Hematopoietic multipotent progenitor cell treated with erythropoietin and hydrocortisone succinate and interleukin-3 and kit ligand, for 8 days (in vitro differentiated cells): ENCODE measurements at places on chromosomes 16 and 17.
A peak's percentile ranks its signal among the peaks of the same experiment; 100 is the strongest.

DNA sequence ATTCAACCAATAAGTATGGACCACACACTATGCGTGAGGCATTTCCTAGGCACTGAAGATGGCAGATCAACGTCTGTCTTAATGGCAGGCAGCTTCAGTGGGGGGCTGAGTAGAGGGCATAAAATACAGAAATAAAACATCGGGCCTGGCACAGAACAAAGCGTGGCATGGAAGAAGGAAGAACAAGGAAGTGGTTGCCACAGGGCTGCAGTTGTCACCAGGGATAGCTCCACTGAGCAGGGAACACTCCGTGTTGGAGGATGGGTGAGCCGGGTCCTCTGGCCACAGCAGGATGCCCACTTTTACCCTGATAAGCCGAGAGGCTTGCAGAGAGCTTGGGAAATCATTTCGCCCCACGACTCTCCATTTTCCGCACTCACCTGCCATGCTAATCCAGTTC is 6.3 kb downstream of the CDIP1 start:
- DNase-seq, result no peak

GRCh38 chr17:39555368-39555767 is 52.4 kb downstream of the NEUROD2 start:
- no peak for DNase-seq

DNA sequence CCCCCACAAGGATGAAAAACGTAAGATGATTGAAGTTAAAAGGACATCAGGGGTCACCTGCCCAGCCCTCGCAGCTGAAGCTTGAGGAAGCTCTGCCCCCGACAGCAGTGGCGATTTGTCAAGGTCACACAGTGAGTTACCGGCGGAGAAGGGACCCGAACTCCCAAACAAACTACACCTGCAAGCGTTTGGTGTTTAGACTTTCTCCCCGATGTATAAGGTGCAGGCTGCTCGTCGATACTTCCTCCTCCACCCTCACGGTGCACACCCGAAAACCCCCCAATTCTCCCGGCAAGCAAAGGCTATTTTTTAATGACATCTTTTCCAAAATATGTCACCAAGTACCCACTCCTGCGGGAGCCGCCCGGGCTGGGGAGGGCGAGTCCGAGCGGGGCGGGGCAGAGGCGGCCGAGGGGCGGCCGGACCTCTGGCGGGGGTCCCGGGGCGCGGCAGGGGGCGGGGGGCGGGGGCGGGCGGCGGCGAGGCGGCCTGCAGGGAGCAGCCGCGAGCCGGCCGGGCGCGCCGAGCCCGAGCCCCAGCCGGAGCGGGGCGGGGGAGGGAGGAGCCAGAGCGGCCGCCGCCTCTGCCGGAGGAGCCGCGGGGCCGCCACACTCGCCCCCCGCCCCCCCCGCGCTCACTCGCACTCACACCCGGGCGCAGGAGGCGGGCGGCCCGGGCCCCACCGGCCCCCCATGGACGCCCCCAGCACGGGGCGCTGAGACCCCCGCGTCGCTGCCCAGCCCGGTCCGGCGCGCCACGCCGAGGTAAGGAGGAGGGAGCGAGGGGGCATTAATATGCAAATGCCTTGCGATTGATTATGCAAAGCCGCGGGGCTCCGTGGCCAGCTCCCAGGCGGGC is at the start of gene THRA:
Gene THRA (plus strand): TSS at position 637 of the 858 bp plus-strand sequence. CDS start 11,524 bp downstream, outside the sequence.
- DNase-seq, result peak; percentile 63

DNA sequence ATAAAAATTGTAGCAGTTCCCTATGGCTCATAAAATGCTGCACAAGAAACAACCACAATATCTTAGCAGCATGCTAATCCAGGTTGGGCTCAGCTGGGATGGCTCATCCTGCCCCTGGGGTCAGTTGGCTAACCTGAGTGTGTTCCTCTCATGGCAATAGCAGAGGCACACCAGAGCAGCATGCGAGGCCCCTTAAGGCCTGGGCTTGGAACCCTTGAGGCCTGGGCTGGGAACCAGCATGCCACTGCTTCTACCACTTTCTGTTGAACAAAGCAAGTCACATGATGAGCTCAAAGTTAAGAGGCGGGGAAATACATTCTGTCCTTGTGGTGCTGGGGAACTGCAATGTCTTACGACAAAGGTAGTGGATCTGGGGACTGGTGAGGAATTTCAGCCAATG is 154.4 kb upstream of the FOXF1 start:
- DNase-seq, result no peak

- DNase-seq, result no peak
These were observed 19.8 kb downstream of the PPL start for GRCh38 chr16:4917117-4917516.

GRCh38 chr17:10743316-10744009 is 13.6 kb upstream of the TMEM220 start:
- DNase-seq, result no peak

DNA sequence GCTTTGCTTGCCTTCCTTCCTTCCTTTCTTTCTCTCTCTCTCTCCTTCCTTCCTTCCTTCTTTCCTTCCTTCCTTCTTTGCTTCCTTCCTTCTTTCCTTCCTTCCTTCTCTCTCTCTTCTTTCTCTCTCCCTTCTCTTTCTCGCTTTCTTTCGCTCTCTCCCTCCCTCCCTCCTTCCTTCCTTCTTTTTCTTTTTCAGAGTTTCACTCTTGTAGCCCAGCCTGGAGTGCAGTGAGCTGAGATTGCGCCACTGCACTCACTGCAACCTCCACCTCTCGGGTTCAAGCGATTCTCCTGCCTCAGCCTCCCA is 17.9 kb downstream of the FOXJ1 start:
- DNase-seq, result no peak

GRCh38 chr17:40190197-40191021 is 13.1 kb downstream of the RAPGEFL1 start:
- peak; percentile 52 for DNase-seq

- DNase-seq, result no peak
These were observed 9.6 kb downstream of the MARVELD3 start for GRCh38 chr16:71635632-71636031.

- no peak for DNase-seq
These were observed 30.1 kb downstream of the ARHGAP17 start for GRCh38 chr16:24984903-24985675.

DNA sequence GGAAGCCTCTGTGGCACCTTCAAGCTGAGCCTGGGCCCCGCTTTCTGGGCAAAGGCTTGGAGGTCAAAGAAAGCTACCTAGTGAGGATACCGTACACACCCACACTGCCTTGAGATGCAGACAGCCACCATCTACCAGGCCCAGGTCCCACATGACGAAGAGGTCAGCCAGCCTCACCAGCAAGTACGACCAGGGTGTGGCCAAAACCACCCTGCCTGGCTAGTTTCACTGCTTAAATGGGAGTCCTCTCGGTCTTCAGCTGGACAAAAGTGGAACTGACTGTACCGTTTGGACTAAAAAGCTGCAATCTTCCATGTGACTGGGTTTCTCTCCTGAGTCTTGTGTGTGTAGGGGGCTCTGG is 21.6 kb downstream of the VASN start:
- no peak for DNase-seq

DNA sequence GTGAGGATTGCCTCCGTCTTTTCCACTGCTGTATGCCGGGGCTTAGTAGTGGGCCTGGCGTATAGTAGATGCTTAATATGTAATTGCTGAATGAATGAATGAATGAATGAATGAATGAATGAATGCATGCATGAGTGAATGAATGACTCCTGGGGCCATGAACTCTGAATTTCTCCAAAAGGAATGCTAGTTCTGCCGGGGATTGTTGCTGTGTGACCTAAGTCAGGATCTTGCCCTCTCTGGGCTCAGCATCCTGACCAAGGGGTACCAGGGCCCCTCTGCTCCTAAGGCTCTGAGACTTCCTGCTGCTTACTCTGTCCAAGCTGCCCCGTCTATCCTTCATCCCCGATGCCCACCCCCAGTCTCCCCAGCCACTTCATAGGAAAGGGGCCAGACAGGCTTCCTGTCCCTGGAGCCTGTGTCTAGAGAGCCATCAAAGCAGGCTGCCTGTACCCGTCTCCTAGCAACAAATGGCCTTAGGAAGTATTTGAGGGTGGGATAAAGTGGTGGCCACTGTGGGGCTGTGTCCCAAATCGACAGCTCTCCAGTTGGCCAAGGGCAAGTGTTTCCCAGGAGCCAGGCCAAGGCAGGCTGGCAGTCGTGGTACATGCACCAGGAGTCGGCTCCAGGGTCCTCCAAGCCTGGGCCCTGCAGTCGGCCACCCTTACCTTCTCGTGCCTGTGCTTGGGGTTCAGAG is 11.6 kb upstream of the MPRIP start:
- DNase-seq, result no peak

- peak; percentile 60 for DNase-seq
These were observed 22.1 kb downstream of the COX4I1 start for GRCh38 chr16:85821390-85822135.

DNA sequence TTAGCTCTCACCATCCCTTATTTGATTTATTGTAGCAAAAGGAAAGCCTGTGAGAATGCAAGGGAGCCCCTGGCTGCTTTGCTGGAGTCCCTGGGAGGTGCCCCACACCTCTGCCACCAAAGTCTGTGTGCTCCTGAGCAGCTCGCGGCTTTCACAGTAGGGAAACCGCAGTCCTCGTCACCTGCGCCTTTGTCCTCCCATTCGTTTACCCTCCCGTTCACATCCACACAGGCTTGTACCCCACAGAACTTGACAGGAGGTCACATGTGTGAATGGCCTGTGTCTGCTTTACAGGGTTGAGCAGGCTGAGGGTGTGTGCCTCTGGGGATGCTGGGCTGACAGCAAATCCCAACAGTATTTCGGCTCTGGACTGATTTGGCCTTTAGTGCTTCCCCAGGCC is 152.5 kb downstream of the LGALS9B start:
- no peak for DNase-seq

DNA sequence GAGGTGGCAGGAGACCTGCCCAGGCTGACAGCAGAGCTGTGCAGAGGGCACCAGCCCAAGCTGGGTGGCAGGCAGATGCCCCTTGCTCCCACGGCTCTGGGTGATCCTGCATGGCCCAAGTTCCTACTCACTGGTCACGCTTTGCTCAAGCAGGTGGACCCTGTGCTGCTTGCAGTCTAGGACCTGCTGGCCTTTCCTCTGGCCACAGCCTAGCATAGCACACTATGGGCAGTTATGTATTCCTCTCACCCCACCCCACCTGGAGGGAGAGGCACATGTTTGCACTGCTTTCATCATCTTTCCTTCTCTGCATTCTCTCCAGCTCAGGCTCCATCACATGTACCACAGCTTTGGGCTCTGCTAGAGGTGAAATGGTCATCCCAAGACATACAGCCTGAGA is 19.6 kb upstream of the SREBF1 start:
- DNase-seq, result no peak

DNA sequence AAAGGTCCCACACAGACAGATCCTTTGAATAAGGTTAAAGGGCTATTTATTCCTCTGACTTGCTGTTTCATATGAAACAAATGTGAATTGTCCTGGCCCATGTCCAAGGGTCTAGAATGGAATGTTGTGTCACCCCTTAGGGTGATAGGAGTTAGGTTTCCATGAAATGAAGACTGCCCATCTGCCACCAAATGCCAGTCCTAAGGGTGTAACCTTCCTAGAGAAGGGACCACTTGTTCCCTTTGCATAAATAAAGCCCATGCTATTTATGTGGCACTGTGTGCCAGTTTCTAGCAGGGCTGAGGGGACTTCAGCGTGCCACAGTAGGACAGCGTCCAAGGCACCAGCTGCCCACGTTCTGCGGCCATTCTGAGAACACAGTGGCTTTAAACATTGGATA is 171.3 kb downstream of the ABCA8 start:
- no peak for DNase-seq

- DNase-seq, result no peak
These were observed 2.2 kb downstream of the SNN start for GRCh38 chr16:11670171-11671131.

- DNase-seq, result no peak
These were observed 541 bp downstream of the RHBDF2 start for GRCh38 chr17:76500747-76501017.

DNA sequence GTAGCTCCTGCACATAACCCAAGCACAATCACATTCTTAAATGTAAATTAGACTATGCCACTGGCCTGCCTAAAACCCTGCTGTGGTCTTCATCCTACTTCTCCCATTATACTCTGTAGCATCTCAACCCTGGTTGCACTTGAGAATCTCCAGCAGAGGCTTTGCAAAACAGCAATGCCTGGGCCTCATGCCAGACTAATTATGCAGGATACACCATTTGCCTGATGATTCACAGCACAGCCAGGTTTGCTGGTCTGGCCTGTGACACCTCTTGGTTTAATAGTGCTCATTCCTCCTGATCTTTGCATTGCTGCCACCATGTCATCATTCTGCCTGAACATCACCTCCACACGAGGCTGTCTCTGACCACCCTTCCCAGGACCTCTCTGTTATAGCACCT is 491.9 kb upstream of the TOM1L1 start:
- no peak for DNase-seq

DNA sequence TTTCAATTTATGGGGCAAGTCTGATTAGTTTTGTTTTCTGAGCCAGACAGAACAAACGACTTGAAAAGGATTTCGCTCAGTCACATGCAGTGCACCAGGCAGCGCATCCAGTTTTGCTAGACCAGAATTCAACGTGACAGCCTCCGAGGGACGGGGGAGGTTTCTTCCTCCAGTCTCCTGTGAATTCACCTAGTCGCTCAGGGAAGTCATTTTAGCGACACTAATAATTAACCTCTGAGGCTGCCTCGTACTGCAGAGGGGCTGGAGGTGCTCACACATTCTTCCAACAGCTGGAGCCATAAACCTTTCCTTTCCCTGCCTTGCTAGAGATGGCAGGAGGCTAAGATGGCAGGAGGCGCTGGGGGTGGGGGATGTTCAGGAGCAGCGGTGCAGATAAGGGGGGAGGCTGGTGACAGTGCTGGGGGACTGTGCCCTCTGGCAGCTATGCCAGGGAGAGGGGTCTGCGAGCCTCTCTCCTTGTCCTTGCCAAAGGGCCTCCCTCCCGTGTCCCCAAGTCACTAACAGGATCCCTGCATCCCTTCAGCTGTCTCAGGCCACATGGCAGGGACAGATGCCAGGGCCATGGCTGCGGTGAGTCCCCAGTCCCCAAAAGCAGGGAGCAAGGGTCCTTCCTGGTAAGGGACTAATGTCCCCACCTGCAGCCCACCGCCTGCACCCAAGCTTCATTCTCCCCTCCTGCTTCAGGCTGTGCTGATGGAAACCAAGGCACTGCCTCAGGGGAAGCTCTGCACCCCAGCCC is 24.0 kb downstream of the MXRA7 start:
- DNase-seq, result no peak

DNA sequence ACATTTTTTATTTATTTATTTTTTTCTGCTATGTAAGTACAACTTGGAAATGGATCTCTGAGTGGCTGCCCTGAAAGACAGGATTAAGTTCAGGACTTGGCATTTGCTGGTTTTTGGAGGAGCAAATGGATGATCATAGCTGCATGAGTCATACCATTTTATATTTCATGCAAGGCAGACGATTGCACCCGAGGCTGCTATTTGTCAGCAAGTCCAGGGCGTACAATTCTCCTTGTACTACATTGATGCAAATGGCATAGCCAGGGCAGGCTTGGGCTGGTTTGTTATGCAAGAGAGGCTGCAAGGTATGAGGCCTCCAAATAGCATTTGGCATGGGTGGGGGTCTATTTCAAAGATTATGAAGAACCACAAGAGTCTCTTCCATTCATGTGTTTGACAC is 81.2 kb upstream of the CACNG3 start:
- no peak for DNase-seq

- DNase-seq, result no peak
These were observed 6.1 kb upstream of the OSGIN1 start for GRCh38 chr16:83946781-83947566.

- DNase-seq, result no peak
These were observed 1.1 kb downstream of the SYT17 start for GRCh38 chr16:19169082-19169639.
